ENCODE measurements at places on chromosomes 12 and 14.

DNA sequence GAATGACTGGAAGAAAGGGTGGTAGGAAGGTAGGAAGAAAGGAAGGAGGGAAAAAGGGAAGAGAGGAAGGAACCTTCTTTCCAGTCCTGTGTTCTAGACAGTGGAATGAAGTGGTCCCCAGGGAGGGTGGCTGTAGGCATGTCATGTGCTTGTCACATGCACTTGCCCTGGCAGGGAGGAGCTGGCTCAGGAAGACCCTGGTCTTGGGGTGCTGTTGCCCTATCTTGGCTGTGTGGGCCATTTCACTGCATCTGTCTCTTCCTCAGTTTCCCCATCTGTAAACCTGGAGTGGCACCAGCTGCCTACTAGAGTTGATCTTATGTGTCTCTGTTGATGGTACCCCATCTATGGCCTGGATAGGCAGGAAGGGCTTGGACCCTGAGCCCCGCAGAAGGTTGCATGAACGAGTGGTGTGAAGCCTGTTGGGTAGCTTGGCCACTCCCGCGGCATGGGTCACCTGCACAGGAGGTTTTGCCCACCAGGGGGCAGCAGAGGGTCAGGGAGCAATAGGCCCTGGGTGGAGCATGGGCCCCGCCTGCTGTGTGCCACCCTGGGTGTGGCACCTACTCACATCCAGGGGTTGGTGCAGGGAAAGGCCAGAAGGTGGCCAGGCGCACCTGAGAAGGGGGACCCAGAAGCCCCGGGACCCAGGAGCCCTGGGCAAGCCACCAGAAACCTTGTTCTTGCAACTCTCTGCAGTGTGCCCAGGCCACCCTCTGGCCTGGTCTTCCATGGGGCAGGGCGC is 25.1 kb downstream of the MEG3 start:
- DNase-seq: peak; percentile 87

DNA sequence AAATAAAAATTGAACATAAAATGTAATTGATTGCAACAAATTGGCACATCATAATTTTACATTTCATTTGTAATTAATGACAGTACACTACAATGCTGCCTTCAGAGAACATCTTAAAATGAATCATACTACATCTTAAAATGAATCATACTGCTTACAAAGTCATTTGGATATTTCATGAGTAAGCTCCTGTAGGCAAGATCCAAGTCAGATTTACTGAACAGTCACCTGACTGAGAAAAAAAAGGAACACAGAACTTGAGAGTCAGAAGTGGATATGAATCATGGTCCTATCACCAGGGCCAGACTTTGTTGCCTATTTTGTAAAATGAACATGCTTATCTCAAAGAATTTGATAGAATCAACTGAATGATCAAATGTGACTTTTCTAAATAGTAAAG is 32.7 kb upstream of the FBLN5 start:
- no peak for DNase-seq

DNA sequence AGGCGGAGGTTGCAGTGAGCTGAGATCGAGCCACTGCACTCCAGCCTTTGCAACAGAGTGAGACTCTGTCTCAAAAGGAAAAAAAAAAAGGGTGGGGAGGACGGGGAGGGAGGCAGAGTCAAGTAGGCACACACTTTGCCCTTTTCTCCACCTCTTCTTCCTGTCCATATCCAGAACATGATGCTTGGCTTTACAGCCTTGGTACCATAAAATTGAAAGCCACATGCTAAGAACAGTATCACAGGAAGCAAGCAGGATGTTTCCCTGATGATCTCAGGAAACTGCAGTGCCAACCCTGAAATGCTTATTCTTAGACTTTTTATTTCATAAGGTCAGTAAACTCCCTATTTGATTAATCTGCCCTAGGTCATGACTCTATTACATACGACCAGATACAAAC is 32.5 kb upstream of the YAF2 start:
- DNase-seq: no peak

GRCh38 chr12:52521568-52522266 is 1.5 kb upstream of the KRT5 start:
- no peak for DNase-seq

DNA sequence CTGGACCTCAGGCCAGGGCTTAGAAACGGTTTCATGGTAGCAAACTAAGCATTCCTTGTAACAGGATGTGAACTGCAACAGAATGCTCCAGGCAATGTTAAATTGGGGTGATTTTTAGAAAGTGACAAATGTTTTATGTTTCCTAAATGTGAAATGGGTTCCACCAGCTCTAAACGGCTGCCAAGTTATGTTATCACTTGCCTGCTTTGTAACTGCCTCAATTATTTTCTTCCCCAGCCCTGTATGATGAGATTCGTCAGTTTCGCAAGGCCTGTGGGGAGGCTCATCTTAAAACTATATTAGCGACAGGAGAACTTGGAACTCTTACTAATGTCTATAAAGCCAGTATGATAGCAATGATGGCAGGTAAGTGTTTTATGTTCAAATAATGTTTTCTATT is 70.9 kb downstream of the DERA start:
- DNase-seq: no peak

Measured in stimulated activated CD4-positive, alpha-beta T cell treated with anti-CD3 and anti-CD28 coated beads, Interleukin-2, amount 100 ng/mL, for 24 hours (primary cell).